Activated naive CD8-positive, alpha-beta T cell treated with anti-CD3 and anti-CD28 coated beads, Interleukin-2, amount 50 U/mL, for 24 hours (primary cell): ENCODE measurements at places on chromosomes 4 and X.

DNA sequence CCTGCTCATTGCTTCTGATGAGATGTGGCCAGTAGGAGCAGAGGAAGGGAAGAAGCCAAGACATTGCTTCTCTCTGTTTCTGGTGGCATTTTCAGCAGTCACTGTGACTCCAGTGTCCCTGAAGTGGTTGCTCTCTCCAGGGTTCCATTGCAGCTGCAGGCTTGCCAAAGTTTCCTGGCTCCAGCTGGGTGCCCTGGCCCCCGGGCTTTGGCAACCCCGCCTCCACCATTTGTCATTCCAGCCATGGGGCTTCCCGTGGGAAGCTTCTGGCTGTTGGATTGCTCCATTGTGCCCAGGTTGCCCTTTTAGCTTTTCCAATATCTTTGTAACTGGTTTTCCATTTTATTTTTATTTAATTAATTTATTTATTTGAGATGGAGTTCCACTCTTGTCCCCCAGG lies 12.7 kb downstream of the FGFBP1 start:
- no peak overlapping the region for H3K27ac ChIP-seq
- peaks cover 11% of the 10 kb centered on the region for H3K27me3 ChIP-seq
- H3K4me1 ChIP-seq = peaks cover 13% of the 10 kb centered on the region

GRCh38 chr4:140344621-140345020 lies 28.8 kb upstream of the SCOC start:
- no peaks in the 10 kb centered on the region for H3K36me3 ChIP-seq
- peaks cover 14% of the 10 kb centered on the region for H3K27me3 ChIP-seq
- no peak for DNase-seq
- H3K4me3 ChIP-seq = no peak overlapping the region
- no peak overlapping the region for H3K27ac ChIP-seq

GRCh38 chr4:155441475-155441874 lies 64.7 kb upstream of the MAP9 start:
- H3K36me3 ChIP-seq = no peaks in the 10 kb centered on the region
- H3K4me3 ChIP-seq = no peak overlapping the region
- peaks cover 5% of the 10 kb centered on the region for H3K4me1 ChIP-seq
- no peak overlapping the region for H3K27ac ChIP-seq
- DNase-seq = no peak

- no peak for DNase-seq
- no peak overlapping the region for H3K27ac ChIP-seq
- H3K36me3 ChIP-seq = no peaks in the 10 kb centered on the region
- no peaks in the 10 kb centered on the region for H3K27me3 ChIP-seq
- no peaks in the 10 kb centered on the region for H3K4me1 ChIP-seq
Measured at GRCh38 chr4:157804986-157805385, 367.8 kb downstream of the GASK1B start.

- no peaks in the 10 kb centered on the region for H3K4me1 ChIP-seq
- H3K27ac ChIP-seq = no peak overlapping the region
- no peak overlapping the region for H3K4me3 ChIP-seq
- no peaks in the 10 kb centered on the region for H3K36me3 ChIP-seq
Measured at GRCh38 chrX:5976332-5976731, 252.3 kb downstream of the NLGN4X start.

DNA sequence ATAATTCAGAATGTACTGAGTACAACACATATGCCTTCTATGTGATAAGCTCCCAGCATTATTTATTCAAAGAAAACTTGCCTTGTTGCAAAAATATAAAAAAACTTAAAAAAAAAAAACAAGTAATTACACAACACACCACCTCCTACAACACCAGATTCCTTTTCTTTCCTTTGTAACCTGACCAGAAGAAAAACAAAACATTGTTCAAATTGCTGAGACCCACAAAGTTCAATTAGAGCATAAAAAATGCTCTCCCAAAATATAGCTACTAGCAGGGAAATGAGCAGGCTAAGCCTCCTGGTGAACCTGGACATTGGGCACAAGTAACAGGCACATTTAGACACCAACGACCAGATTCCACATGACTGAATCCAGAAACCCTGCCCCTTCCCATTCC lies 38.3 kb downstream of the MECP2 start:
- H3K36me3 ChIP-seq = peaks cover 23% of the 10 kb centered on the region
- DNase-seq = no peak
- H3K4me3 ChIP-seq = no peak overlapping the region
